HS-5 (cell line): ENCODE measurements at places on chromosomes 12 and 14.

- no peak for DNase-seq
Measured at GRCh38 chr14:88553886-88554456, 836 bp downstream of the PTPN21 start.

GRCh38 chr14:74978416-74978947, 23.1 kb upstream of the PGF start:
- DNase-seq: no peak

DNA sequence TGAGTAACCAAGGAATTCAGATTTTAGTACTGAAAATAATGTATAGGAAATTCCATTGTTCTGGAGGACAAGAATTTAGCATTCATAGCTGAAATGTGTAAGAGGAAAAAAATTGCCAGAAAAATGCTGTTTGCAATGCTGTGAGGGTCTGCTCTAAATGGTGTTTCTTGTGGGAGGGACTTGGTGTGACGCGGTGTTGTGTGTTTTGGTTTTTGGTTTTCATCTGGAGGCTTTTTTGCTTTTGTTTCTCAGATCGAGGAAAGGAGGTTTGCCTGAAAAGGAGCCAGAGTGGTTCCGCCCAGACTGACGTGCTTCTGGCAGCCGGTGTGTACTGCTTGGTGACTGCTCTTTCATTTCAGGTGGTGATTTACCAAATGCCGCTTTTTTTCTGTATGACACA, 211.8 kb upstream of the HMGA2 start:
- peak; percentile 50 for DNase-seq

DNA sequence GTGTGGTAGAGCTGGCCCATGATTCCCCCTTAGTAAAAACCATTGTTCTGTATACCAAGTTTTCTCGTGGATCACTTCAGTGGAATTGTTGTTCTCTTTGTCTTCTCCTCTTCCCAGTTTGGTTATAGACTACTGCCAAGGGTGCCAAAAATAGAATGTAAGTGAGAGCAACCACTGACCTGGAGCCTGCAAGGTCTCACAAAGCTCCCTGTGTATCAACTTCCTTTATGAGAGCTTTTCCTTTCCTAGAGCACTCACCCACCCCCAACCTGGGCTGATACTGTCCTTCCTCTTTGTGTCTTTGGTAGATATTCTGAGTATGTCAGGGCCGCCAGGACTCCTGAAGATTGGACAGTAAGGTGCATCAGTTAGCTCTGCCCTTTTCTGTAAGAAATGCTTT, 101.0 kb downstream of the SCN8A start:
- DNase-seq: no peak

DNA sequence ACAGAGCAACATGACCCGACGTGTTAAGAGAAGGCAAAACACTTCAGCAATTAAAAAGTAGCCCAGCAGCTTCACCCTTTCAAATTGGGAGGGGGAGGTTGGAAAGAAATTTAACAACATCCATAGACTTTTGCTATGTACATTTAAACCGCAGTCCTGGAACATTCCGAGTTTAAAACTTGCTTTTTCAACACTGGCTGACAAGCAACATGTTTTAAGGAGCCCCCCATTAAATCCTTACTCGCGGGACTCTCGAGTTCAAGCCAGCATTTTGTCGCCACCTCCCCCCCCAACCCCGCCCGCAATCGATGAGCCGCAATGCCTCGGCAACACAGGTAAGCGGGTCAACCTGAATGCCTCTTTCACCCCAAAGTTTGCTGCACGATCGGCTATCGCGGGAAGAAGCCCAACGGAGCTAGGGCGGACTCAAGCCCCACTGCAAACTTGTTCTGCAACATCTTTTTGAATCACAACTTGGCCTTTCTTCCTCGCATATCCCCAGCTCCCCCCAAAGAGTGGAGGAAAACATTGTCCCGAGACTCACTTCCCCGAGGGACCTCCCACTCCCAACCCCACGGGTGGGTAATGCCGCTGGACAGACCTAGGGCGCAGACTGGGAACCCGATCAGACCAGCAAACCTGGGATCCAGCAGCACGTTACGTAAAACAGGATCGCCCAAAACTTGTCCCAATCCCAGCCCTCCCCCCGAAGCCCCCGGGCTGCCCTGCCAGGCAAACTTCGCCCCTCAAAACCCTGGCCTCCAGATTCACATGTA, 777 bp downstream of the ZFP36L1 start:
- no peak for DNase-seq

GRCh38 chr14:25522926-25523325, 473.0 kb upstream of the STXBP6 start:
- no peak for DNase-seq

- no peak for DNase-seq
Measured at GRCh38 chr14:89792489-89793366, 161.8 kb downstream of the EFCAB11 start.

GRCh38 chr14:54606178-54606577, 39.2 kb downstream of the SAMD4A start:
- DNase-seq: no peak

DNA sequence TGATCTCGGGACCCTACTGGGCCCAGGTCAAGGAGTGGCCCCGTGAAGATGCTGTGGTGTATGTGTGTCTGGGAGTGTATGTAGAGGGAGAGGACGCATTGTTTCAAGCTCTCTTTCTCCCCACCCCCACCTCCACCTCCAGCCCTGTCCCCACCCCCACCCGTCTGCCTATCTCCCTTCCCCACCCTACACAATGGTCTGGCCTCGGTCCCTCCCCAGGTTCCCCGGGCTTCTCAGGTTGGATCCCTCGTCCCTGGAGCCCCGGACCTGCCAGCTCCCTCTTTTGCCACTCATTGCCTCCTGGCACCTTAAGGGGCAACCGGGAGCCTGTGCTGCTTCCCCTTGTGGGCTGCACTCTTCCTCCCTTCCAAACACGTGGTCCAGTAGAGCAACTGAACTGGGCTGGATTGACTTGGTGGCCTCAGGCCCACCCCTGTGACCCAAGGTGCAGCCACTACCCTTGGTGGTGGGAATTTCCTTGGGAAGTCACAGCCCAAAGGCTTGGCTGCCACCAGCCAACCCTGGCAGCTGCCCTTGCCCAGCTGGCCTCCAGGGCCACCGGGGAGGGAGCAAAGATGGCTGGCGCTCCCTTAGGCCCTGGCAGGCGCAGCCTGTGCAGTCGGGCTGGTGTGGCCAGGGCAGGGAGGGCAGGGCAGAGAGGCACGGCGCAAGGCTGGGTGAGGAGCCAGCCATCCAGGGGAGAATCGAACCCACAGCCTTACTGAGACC, 628 bp downstream of the VRTN start:
- DNase-seq: no peak

GRCh38 chr14:55645845-55646832, 66.1 kb downstream of the KTN1 start:
- no peak for DNase-seq

- no peak for DNase-seq
Measured at GRCh38 chr12:69173368-69173767, 66.0 kb upstream of the CPSF6 start.

DNA sequence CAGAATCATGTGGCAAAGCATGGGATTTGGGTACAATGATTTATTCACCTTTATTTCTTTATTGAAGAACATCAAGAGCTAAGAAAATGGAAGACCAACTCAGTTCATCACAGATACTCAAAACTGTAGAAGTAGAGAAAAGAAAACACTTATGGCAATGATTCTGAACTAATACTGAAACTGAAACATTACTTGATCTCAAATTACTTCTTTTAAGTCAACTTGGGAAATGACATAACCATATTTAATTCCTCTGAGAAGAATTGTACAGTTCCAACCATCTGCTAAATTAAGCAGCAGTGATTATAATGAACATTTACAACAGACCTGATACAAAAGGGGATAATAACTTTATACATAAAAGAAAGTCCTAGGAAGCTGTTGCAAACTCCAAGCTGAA, 466.5 kb downstream of the TMTC2 start:
- no peak for DNase-seq

DNA sequence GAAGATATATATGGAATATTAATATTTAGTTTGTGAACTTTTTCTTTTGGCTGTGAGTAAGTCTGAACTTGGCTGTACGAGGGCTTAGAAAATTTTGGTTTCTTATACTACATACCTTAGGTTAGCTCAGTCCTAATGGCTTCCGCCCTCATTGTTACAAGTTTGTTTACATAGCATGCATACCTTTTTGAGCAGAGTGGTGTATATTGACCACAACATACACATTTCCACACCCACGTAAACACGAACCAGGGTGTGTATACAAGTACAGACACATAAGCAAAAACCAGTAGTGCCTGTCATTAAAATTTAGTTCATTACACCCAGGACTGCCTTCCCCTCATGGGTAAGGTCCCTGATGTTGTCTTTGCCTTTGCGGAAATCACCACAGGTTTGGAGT, 230.2 kb upstream of the RGS6 start:
- no peak for DNase-seq

DNA sequence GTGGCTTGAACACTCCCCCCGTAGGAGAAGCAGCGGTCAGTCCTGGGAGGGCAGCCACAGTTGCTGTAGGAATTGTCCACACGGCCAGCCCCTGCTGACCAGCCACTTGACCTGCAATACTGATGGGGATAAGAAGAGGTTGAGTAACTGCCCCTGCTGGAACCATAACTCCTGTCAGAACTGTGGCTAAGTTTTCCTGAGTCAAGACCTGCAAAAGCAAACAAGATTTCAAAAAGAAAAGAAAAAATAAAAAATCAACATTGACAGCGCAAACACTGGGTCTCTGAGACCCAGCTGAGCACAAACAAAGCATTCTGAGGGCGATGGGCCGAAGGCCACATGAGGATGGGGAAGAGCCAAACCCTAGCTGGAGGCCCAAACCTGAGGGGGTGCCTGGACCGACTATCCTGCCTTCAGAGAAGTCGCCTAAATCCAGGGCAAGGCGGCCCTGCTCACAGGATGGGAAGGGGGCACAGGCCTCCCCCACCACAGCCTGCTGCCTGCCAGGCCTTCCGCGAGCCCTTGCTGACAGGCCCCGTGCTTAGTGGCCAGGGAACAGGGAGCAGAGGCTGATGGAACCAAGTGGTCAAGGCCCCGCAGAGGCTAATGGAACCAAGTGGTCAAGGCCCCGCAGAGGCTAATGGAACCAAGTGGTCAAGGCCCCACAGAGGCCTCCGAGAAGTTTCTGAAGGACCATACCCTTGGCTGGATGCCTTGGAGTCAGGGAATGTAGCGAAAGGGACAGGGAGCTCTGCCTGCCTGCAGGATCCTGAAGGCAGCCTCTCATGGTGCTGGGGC, 19.1 kb downstream of the POU6F1 start:
- DNase-seq: no peak

DNA sequence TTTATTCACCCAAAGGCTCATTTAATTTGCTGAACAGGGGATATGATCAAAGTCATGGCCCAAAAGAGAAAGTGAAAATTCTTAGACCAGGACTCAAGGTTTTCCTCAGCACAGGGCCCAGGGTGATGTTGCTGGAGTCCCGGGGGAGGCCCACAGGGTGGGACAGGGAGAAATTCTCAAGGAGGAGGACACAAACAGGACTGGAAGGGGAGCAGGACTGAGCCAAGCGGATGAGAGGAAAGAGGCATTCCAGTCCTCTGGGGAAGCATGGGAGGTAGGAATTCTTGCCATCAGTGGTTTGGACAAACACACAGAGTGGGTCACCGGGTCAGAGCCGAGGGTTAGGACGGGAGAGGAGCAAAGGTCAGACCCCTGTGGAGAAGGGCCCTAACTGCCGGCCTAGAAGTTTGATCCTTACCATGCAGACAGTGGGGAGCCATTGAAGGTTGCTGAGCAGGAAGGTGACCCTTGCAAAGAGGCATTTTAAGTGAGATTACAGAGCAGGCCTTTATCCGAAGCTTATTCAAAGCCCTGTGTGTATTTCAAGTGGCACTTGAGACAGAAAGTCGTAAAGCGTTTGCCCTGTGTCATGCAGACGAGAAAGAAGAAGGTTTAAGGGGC, 68.4 kb upstream of the PTGR2 start:
- no peak for DNase-seq

- DNase-seq: no peak
Measured at GRCh38 chr12:14650789-14651188, 45.6 kb downstream of the GUCY2C start.

DNA sequence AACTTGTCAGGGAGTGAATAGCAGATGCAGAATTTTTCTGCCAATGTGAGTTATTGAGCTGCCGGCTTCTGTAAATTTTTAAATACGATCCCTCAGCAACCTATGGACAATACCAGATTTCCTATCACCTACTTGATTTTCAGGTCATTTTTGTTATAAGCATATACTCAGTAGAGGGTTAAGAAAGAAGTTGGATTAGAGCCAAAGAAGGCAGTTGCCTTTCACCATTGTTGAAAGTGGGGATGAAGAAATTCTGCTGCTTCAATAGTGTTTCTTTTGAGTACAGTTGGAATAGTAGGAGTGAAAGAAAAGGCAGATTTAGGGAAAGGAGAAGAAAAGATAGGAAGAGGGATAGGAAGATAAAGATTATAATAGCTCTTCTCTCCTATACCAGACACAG, 197.1 kb downstream of the ATP23 start:
- no peak for DNase-seq

- DNase-seq: no peak
Measured at GRCh38 chr12:118982984-118983761, 1.8 kb downstream of the SRRM4 start.

DNA sequence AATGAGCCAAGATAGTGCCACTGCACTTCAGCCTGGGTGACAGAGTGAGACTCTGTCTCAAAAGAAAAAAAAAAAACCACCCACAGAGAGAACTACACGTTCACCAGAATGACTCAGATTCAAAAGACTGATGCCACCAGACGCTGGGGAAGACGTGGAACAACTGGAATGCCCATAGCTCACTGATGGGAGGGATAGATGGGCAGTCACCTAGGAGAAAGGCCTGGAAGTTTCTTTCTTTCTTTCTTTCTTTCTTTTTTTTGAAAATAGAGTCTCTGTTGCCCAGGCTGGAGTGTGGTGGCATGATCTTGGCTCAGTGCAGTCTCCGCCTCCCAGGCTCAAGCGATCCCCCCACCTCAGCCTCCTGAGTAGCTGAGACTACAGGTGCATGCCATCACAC, 10.0 kb upstream of the KLC1 start:
- DNase-seq: no peak

GRCh38 chr12:5976196-5976595, 31.1 kb upstream of the ANO2 start:
- no peak for DNase-seq

- DNase-seq: no peak
Measured at GRCh38 chr12:71297930-71298329, 140.1 kb upstream of the TSPAN8 start.
